ENCODE measurements at places on chromosomes 13 and 19.
A peak's percentile ranks its signal among the peaks of the same experiment; 100 is the strongest.

DNA sequence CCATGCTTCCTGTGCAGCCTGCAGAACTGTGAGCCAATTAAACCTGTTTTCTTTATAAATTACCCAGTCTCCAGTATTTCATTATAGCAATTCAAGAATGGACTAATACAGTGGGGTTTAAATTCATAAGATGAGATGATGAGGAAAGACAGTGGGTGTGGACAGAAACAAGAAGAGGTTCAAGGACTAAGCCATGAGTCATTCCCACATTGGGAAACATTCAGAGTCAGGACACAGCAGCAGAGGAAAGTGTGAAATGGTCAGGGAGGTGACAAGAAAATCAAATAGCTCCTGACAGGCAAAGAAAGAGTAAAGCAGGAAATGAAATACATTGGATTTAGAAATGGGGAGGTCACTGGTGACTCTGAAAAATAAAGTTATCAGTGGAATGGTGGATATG, 9.1 kb downstream of the ZNF841 start:
- DNase-seq, result no peak

DNA sequence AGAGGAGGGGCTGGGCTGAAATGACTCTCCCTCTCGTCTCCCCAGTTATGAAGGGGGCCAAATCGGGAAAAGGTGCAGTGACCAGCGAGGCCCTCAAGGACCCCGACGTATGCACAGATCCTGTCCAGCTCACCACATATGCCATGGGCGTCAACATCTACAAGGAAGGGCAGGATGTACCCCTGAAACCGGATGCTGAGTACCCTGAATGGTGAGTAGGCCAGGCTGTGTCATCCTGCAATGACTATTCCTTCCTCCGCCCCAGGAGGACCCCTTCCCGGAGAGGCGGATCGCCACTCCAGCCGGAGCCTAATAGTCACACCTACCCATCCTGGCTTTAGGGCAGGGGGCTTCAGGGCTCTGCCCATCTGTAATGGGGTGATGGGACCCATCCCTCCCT, 2.6 kb downstream of the MRPL54 start:
- DNase-seq, result no peak

- no peak for DNase-seq
Measured at GRCh38 chr13:78137404-78138142, 218.9 kb upstream of the EDNRB start.

GRCh38 chr19:42199440-42200115, 17.9 kb downstream of the DEDD2 start:
- peak; percentile 79 for DNase-seq

DNA sequence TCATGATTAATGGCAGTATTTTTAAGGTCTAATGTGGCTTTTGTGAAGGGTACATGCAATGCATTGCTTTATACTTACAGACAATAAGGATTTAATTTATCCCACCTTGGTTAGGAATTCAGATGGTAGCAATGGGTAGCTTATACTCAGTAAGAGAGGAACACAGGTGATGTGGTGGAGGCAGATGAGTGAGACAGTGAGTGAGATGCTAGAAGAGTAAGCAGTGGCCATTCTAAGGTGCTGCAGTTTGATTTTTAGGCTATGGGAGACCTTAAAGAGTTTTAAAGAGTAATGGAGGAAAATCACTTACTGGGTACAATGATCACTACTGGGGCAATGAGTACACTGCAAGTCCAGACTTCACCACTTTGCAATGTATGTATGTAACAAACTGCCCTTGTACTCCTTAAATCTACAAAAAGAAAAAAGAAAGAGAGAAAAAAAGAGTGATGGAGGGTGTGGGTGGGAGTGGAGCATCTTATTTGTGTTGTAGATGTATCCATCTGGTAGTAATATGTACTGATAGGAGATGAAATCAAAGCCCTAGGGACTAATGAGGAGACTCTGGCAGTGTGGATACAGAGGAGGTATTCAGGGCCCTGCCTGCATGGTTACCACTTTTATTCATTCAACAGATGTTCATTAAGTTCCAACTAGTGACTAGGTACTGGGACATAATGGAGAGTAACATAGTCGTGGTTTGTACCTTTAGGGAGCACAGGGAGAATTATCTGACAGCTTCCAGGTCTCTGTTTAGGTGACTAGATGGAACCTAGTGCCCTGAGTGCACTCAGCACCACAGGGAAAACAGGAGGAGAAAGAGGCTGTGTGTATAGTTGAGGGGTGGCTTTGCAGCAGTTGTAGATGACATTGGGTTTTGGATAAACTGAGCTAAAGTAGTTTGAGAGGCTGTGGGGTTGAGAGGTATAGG, 99.0 kb downstream of the GPC6 start:
- no peak for DNase-seq

DNA sequence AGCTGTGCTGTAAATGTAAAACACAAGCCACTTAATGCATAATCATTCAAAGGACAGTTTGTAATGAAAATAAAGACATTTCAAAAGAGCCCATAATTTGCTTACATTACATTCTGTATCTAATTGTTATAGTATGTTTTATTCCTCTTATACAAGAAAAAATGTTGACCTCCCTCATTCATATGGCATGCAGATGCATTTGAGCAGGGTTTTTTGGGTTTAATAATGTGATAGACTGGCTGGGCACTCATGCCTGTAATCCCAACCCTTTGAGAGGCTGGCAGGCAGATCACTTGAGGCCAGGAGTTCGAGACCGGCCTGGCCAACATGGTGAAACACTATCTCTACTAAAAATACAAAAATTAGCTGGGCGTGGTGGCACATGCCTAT, 11.6 kb upstream of the ARL11 start:
- no peak for DNase-seq

DNA sequence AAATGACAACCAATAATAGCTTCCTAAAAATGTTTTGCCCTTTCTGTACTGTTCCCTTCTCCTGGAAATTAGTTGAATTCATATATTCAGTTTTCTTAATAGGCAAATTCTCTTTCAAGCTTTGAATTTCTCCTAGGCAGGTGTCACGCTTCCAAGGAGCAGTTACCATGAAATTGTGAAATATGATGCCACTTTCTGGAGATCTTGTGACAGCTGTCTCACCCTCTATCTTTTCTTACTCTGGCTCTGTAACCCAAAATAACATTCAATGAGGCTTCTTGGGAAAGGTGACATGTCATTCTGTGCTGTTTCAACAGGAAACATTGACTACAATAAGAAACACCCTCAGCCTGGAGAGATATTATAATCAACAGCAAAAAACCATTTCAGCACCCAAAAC, 80.3 kb upstream of the MRI1 start:
- DNase-seq, result no peak

DNA sequence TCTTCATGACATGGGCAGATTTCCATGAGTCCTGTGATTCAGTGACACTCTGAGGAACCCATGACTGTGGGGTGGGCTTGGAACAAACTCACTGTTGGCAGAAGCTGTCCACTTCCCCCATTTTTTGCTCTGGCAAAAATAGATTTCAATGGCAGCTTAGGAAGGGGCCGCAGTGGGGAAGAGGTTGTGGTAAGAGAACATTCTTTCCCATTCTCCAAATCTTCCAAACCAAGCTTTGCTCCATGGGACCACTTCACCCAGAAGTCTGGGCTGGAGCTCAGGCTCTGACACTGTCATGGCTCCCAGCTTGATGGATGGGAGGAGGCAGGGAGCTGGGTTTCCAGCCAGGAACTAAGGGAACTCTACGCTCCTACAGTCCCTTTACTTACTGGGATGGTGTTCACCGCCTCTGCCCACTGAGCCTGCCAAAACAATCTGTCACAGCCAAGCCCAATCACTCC, 24.9 kb upstream of the MEDAG start:
- no peak for DNase-seq

DNA sequence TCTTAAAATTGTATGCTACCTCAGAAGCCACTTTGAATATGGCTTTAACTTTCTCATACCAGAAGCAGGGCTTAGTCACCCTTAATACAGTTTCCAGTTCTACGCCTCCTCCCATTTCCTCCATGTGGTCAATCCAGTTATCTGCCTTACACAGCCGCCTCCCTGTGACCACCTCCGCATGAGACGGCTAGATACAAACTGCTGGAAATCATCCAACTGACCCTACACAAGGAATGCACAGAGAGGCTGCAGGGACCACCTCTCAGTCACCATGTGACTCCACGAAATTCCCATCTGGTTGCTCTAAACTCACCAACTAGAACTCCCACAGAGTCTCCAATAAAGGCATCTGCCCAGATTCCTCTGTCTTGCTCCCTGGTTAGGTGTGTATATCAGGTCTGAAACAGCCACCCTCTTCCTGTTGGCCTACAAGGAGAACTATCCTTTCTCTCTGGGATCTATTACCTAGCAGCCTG, 6.8 kb downstream of the ZNF564 start:
- no peak for DNase-seq

GRCh38 chr13:108350579-108350978, 81.1 kb downstream of the TNFSF13B start:
- DNase-seq, result no peak

DNA sequence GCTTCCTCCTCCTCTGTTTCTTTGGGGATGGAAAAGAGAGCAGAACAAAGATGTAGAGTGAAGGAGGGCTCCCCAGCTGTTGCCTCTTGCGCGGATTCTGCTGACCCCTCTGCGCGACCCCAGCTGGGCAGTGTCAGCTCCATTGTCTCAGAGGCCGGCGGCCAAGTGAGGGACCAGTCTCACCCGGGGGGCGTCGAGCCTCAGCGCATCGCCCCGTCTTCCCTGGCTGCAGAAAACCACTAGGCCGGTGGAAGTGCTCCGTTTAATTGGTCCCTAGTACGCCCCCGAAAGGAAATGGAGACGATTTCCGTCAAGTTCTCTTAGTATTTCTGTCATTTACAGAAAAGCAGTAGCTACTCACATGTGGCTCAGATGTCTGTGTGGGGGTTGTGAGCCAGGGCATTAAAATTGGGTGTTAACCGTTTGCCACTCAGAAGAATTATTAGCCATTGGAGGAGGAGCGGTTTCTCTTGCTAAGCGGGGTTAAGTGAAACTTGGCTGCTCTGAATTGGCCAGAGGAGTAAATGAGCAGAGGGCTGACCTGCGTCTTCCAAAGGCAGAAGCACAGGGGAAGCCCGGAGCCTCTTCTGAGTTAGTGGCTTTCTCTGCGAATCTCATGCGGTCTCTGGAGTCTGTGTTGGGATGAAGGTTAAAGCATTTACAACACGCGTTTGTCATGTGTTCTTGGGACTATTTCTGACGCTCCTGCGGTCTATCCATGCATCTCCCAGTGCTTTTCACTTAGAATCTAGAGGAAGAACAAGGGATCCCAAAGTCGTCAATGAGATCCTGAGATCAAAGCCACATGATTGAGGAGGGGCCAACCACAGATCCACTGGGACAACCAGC, 132.8 kb upstream of the MYO16 start:
- DNase-seq, result no peak

- no peak for DNase-seq
Measured at GRCh38 chr19:28117143-28117542, 1095.8 kb downstream of the UQCRFS1 start.

GRCh38 chr13:103473081-103473480, 406.9 kb upstream of the SLC10A2 start:
- no peak for DNase-seq

- DNase-seq, result no peak
Measured at GRCh38 chr19:42619271-42619670, 24.5 kb upstream of the CEACAM8 start.

DNA sequence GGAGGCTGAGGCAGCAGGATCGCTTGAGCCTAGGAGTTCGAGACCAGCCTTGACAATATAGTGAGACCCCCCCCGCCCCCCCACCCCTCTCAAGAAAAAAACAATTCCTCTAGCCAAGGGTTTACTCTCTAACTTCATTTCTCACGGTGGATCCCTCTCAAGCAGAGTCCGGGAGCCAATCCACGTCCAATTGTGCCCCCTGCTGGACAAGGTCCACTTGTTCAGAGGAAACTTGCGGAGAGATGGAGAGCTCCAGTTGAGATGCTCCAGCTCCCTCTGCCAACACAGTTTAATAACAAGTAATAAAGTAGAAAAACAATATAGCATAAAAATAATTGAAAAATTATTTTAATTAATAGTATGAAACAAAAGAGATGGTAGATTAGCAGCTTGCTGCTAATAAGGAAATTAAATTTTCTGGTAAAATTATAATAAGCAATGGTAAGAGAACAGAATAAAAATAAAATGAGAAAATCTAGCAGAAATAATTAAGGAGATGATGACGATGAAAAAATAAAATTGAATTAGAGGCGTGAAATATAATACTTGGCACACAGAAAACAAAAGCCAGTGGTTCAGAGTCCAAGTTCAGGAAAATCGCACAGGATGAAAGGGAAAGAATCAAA, 14.5 kb upstream of the SIGLEC14 start:
- peak; percentile 83 for DNase-seq

DNA sequence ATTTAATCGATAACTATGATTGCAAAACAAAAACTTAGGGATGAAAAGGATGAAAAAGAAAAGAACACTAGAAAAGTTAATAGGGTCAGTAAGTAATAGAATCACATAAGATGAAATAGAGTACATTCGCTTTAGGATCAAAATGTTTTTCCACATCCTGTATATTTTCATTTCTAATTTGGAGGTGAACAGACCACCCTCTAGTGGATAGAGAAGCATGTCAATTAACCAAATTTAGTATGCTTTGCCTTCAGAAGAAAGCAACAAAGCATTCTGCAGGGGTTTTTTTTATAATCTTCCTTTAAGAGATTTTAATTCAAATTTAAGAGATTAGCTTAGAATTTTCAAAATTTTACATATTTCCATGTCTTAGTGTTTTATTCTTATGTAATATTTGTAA, 611.0 kb upstream of the SGCG start:
- DNase-seq, result no peak

DNA sequence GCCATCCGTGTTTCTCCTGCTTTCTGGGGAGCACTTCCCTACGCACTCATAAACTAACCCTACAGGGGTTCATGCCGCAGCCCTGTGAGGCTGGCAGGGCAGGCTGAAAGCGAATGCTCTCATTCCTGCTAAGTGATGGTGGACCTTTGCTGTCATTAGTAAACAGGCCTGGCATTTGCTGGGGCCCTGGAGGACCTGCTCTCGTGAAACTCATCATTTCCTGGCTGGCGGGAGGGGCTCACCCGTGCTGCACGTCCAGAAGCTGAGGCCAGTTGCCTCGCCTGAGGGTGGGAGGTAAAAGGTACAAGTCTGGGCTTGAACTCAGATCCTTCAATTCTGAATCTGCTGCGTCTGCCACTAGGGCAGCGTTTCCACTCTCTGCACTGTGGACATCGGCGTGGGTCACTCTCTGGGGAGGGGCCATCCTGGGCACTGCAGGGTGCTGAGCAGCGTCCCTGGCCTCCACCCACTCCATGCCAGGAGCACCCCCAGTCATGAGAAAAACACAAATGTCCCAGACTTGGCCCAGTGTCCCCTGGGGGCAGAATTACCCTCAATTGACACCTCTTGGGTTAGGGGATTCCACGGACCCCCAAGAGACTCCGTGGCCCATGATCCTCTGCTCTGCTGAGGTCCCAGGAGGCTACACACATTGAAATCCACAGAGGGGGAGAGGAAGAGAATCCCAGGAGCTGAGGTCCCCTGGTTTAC, 7.0 kb downstream of the MOB3A start:
- no peak for DNase-seq

DNA sequence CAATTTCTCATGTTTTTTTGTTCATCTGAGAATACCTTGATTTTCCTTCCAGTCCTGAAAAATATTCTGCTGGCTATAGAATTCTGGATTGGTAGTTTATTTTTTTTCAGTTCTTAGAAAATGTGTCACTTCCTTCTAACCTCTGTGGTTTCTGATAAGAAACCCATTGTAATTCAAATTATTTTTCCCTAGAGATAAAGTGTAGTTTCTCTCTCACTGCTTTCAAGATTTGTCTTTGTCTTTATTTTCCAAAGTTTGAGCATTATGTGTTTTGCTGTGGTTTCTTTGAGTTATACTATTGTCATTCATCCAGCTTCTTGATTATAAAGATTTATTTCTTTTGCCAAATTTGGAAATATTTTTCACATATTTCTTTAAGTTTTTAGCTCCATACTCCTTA, 324.0 kb upstream of the SPRY2 start:
- no peak for DNase-seq

Measured in activated CD8-positive, alpha-beta memory T cell treated with anti-CD3 and anti-CD28 coated beads, Interleukin-2, amount 50 U/mL, for 48 hours (primary cell).